CD4-positive, alpha-beta T cell treated with Interleukin-6 at 100 ng/mL for 8 hours (primary cell): ENCODE measurements at places on chromosomes 11 and 22.

GRCh38 chr11:11973361-11973800 lies 35.0 kb downstream of the DKK3 start:
- no peak for DNase-seq

- no peak for DNase-seq
These were observed 44.0 kb downstream of the FEZ1 start for GRCh38 chr11:125452125-125452470.

GRCh38 chr22:49913446-49913845 lies 4.8 kb downstream of the ALG12 start:
- no peak for DNase-seq

DNA sequence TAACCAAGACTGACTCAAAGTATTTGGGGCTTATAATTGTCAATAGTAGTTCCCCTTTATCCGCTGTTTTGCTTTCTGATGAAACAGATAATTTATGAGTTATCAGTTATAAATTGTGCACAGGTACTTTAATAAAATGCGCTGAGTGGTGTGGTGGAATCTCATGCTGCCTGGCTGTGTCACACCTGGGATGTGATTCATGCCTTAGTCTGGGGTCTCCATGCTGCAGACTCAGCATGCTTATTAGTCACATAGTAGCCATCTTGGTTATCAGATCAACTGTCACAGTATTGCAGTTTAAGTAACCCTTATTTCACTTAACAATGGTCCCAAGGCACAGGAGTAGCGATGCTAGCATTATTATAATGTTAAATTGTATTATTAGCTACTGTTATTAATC lies 995.2 kb downstream of the NTM start:
- no peak for DNase-seq

GRCh38 chr11:90593099-90593498 lies 370.2 kb upstream of the CHORDC1 start:
- DNase-seq, result no peak

- DNase-seq, result no peak
These were observed 69.1 kb upstream of the WNT11 start for GRCh38 chr11:76275446-76275845.

DNA sequence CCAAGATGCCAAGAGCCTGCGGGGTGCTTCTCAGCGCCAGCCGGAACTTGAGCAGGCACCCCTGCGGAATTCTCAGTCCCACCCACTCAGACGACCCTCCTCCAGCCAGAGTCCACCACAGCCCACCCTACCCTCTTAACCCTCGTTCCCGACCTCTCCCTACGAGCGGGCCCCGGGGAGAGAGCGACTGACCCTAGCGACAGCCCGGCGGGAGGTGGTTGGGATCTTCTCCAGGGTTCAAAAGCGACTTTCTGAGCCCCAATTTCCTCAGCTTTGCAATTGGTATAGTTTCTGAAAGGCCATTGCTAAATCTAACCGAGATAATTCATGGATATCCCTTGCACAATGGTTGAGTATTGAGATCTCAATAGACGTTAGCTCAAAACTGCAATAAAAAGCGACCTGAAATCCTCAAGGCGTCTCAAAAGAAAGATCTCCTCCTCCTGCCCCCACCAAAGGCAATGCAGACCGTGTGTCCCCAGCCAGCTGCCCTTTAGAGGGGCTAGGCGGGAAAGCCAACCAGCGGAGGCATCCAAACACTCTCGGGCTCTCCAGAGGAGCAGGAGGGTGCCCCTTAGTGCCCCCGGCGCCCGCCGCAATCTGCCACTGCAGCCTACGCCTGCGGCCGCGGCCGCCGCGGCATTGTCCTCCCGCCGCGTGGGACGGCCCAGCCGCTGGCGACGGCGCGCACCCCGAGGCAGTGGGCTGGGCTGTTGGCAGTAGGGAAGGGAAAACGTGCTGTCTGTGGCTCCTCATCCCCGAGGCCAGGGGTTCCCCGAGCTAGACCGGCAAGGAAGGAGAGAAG lies 1.5 kb upstream of the SLC6A5 start:
- no peak for DNase-seq

GRCh38 chr11:12683874-12684273 lies 9.7 kb downstream of the TEAD1 start:
- DNase-seq, result no peak

DNA sequence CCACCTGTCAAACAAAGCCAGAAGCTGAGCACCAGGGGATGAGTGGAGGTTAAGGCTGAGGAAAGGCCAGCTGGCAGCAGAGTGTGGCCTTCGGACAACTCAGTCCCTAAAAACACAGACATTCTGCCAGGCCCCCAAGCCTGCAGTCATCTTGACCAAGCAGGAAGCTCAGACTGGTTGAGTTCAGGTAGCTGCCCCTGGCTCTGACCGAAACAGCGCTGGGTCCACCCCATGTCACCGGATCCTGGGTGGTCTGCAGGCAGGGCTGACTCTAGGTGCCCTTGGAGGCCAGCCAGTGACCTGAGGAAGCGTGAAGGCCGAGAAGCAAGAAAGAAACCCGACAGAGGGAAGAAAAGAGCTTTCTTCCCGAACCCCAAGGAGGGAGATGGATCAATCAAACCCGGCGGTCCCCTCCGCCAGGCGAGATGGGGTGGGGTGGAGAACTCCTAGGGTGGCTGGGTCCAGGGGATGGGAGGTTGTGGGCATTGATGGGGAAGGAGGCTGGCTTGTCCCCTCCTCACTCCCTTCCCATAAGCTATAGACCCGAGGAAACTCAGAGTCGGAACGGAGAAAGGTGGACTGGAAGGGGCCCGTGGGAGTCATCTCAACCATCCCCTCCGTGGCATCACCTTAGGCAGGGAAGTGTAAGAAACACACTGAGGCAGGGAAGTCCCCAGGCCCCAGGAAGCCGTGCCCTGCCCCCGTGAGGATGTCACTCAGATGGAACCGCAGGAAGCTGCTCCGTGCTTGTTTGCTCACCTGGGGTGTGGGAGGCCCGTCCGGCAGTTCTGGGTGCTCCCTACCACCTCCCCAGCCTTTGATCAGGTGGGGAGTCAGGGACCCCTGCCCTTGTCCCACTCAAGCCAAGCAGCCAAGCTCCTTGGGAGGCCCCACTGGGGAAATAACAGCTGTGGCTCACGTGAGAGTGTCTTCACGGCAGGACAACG lies 11.7 kb downstream of the CXCR5 start:
- DNase-seq, result peak; percentile 85

- DNase-seq, result no peak
These were observed 369.3 kb downstream of the TTC28 start for GRCh38 chr22:28310299-28310698.
